ENCODE measurements at places on chromosomes 4 and X. TPM values are rescaled to one million over a fixed set of nuclear protein-coding genes. Genes with fewer than 3 reads are reported as not detected.

The HSFX1 gene
- 2.3 TPM for polyA plus RNA-seq

The MAGEB18 gene
- polyA plus RNA-seq: not detected

The MND1 gene
- polyA plus RNA-seq: not detected

The AFP gene
- 0.72 TPM for polyA plus RNA-seq

The MAGEA12 gene
- not detected for polyA plus RNA-seq

The HGFAC gene
- 1.0 TPM for polyA plus RNA-seq

The SH2D1A gene
- 2.5 TPM for polyA plus RNA-seq

The TRIM75 gene
- 0.16 TPM for polyA plus RNA-seq

The NOCT gene
- 3.0 TPM for polyA plus RNA-seq

Data from muscle of arm (tissue), 14 donors.